ENCODE measurements at places on chromosomes 3 and 15. TPM values are rescaled to one million over a fixed set of nuclear protein-coding genes. Genes with fewer than 3 reads are reported as not detected.

The CAPN3 gene
- total RNA-seq: 0.75 TPM

- H3K27me3 ChIP-seq: no peaks in the 10 kb centered on the region
- H3K4me3 ChIP-seq: no peak overlapping the region
- 0 out of 2 replicates have a peak, but pooled peaks cover 2% of the 10 kb centered on the region for H3K4me1 ChIP-seq
- H3K36me3 ChIP-seq: no peaks in the 10 kb centered on the region
These were observed 5.7 kb upstream of the SEMA6D start for GRCh38 chr15:47711655-47712054.

GRCh38 chr15:28051955-28052633, 47.0 kb downstream of the OCA2 start:
- H3K4me1 ChIP-seq: no peaks in the 10 kb centered on the region
- H3K27me3 ChIP-seq: no peaks in the 10 kb centered on the region

- H3K27me3 ChIP-seq: no peaks in the 10 kb centered on the region
- H3K36me3 ChIP-seq: no peaks in the 10 kb centered on the region
These were observed 13.4 kb downstream of the HACD2 start for GRCh38 chr3:123571264-123571972.

DNA sequence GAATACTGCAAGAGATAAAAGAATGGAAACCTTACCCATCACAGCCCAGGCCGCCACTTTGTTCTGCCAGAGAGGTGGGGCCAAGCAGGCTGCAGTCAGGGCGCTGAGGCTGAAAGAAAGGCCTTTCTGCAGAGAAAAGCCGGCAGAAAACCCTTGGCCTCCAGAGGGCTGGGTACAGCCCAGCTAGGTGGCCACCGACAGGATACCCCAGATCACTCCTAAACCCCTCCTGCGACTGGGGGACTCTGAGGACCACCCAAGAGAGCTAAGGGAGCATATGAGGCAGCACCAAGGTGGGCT, 69.3 kb downstream of the SMAD6 start:
- DNase-seq: no peak
- H3K4me1 ChIP-seq: peaks cover 11% of the 10 kb centered on the region
- H3K27me3 ChIP-seq: no peaks in the 10 kb centered on the region
- H3K36me3 ChIP-seq: no peaks in the 10 kb centered on the region

The C3orf70 gene
- total RNA-seq: 1.8 TPM

- DNase-seq: no peak
- H3K36me3 ChIP-seq: no peaks in the 10 kb centered on the region
- H3K4me1 ChIP-seq: 0 out of 2 replicates have a peak, but pooled peaks cover 2% of the 10 kb centered on the region
- no peak overlapping the region for H3K27ac ChIP-seq
These were observed 275.5 kb downstream of the SHOX2 start for GRCh38 chr3:157830556-157831236.

The CFAP161 gene
- not detected for total RNA-seq

- H3K36me3 ChIP-seq: peaks cover 19% of the 10 kb centered on the region
- H3K27me3 ChIP-seq: no peaks in the 10 kb centered on the region
- H3K4me3 ChIP-seq: no peak overlapping the region
- no peaks in the 10 kb centered on the region for H3K4me1 ChIP-seq
These were observed 67.5 kb downstream of the ARIH1 start for GRCh38 chr15:72541674-72542073.

The DAZL gene
- total RNA-seq: 3.4 TPM

DNA sequence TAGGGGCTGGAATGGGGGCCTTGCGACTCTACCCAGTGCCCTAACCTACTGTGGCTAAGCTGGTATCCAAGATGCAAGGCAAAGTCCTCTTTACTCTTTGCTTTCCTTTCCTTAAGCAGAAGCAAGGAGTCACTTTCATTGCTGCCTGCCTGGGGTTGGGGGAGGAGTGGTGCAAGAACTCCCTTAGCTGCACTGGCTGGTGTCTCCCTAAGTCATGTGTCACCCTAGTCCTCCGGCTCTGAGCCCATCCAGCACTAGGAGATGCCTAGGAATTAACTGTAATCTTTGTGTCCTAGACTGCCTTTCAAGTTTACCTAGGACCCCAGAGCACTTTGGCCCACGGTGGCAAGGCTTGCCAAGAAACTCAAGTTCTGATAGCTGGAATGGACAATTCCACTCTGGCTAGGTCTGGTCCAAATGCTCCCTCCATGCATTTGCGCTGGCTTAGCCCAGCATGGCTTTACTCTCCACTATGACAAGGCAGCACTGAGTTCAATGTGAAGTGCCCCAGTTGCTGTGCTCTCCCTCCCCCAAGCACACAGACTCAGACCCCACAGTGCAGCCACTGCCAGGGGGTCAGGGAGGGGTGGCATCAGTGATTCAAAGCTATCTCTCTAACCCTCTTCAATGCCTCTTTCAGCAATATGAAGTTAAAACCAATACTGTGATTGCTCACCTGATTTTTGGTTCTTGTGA, 58.7 kb downstream of the ESYT3 start:
- H3K4me1 ChIP-seq: peaks cover 6% of the 10 kb centered on the region
- H3K27me3 ChIP-seq: no peaks in the 10 kb centered on the region
- H3K27ac ChIP-seq: no peak overlapping the region

DNA sequence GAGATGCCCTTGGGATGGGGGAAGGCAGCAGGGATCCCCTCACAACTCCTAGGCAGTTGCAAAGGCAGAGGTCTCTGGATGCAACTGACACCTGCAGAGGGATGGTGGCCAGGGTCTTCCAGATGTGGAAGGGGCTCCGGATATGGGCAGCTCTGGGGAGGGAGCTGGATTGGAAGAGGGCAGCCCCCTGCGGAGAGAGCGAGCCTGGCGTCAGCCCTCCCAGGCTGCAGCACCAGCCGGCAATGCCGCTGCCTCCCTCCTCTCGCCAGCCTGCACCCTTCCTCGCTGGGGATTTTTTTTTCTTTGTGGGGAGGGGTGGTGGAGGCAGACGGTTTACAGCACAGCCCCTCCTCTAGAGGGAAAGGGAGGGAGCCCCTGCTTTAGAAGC, 1.6 kb downstream of the INSYN1 start:
- peaks cover 22% of the 10 kb centered on the region for H3K4me1 ChIP-seq
- peaks cover 21% of the 10 kb centered on the region for H3K27me3 ChIP-seq
- H3K4me3 ChIP-seq: peak overlapping the region; percentile 36

- no peaks in the 10 kb centered on the region for H3K4me1 ChIP-seq
- H3K27me3 ChIP-seq: no peaks in the 10 kb centered on the region
- H3K27ac ChIP-seq: no peak overlapping the region
These were observed 877.3 kb downstream of the ROBO2 start for GRCh38 chr3:77917225-77917624.

- H3K4me3 ChIP-seq: no peak overlapping the region
- H3K4me1 ChIP-seq: peaks cover 5% of the 10 kb centered on the region
- H3K36me3 ChIP-seq: no peaks in the 10 kb centered on the region
- H3K27me3 ChIP-seq: no peaks in the 10 kb centered on the region
- DNase-seq: no peak
These were observed 123.4 kb downstream of the SEC22A start for GRCh38 chr3:123324880-123325765.

DNA sequence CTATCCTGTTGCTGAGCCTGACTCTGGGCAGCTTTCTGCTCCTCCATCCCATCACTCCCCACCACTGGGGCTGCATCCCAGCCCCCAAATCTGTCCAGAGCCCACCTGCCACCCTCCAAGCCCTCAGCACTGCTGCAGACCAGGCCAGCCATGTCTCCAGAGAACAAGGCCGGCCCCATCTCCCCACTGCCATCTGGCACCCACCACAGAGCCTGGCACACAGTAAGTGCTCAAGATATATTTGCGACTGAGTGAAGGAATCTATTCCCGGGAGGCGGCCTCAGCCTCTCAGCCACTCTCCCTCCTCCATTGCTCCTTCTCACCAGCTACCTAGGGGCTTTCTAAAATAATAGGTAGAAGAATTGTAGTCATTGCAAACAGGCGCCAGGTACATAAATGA, 4.8 kb downstream of the PLXND1 start:
- H3K4me3 ChIP-seq: no peak overlapping the region
- peaks cover 55% of the 10 kb centered on the region for H3K4me1 ChIP-seq
- H3K27me3 ChIP-seq: peaks cover 24% of the 10 kb centered on the region
- H3K27ac ChIP-seq: no peak overlapping the region

DNA sequence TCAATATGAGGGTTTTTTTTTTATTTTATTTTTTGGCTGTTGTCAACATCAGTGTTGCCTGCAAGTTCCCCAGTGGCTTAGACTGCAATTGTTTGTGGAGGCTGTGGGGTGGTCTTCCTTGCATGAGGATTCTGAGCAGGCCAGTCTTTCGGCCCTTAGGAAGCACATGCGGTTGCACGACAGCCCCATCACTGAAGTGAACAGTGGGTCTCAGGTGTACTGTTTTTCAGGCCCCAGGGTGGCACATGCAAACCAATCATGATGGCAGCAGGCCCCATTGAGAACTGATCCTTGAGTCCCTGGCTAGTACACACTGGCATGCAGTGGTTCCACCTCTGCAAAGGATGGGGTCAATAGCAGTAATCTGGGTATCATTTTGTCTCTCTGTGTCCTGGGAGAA, 768.7 kb downstream of the EPHA3 start:
- no peaks in the 10 kb centered on the region for H3K27me3 ChIP-seq
- no peak overlapping the region for H3K27ac ChIP-seq
- no peak overlapping the region for H3K4me3 ChIP-seq
- DNase-seq: no peak
- H3K4me1 ChIP-seq: no peaks in the 10 kb centered on the region

The SH2D7 gene
- total RNA-seq: not detected

DNA sequence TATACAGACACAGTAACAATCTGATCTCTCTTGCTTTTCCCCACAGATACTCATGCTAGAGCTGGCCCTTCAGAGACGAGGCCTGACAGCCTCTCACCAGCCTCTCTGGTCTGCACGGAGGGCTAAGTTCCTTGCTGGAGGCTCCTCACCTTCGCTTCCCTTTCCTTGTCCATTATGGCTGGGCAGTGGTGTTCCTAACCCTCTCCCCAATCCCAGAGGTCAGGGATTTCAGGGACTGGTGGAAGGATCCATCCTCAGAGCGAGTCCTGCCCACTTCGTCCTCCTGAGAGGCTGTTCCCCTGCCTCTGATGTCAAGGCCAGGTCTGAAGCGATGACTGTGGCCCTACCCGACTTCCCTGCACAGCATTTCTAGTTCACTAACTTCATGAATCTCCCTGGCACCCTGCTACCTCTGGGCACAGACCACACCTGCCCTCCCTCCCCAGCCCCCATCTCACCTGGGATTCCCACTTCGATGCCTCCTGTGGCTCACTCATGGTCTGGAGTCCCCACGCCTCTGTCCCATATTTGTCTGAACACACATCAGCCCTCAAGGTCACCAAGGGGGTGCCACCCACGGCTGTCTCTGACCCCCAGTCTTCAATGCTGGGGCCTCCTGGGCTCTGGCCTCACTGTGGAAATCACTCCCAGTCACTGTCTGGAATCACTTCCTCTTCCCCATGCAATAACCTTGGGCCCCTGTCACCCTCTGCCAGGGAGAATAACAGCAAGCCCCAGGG, 124.9 kb upstream of the PRR20G start:
- H3K27me3 ChIP-seq: no peaks in the 10 kb centered on the region
- H3K36me3 ChIP-seq: no peaks in the 10 kb centered on the region
- H3K27ac ChIP-seq: no peak overlapping the region

- no peak overlapping the region for H3K27ac ChIP-seq
- no peaks in the 10 kb centered on the region for H3K27me3 ChIP-seq
- no peak for DNase-seq
These were observed 277.4 kb downstream of the ROBO1 start for GRCh38 chr3:79490165-79491028.

GRCh38 chr15:41957021-41957897, 15.1 kb downstream of the EHD4 start:
- no peaks in the 10 kb centered on the region for H3K27me3 ChIP-seq
- peaks cover 4% of the 10 kb centered on the region for H3K4me1 ChIP-seq
- peaks cover 10% of the 10 kb centered on the region for H3K36me3 ChIP-seq
